Fibroblast of pulmonary artery (primary cell): ENCODE measurements at places on chromosomes 4 and X.

DNA sequence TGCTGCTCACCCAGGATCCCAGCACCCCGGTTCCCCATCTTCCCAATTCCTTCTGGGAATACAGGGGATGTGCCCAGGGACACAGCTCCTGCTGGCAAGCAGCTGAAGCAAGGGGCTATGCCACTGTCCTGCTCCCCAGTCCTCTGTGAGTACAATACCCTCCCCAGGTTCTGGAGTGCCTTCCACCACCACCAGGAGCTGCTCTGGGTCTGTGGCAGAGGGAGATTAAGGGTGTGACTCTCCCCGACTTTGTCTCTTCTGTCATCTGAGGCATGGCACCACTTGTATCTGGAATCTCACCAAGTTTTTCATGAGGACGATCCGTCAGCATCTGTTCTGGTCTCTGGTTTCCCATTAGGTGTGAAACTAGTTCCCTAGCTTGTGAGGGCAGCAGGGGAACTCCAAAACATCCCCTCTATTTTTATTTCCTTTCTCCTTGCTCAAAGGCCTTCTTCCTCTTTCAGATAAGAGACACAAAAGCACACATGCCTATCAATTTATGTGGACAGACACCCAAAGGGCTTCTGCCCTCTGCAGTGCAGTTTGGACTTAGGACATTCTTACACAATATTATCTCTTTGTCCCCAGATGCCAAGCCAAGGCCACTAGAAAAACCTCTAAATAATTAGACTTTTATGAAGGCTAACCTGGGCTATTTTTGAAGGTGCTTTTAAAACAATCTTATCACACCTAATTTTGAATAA is 26.8 kb downstream of the MGST2 start:
- no peak for DNase-seq

DNA sequence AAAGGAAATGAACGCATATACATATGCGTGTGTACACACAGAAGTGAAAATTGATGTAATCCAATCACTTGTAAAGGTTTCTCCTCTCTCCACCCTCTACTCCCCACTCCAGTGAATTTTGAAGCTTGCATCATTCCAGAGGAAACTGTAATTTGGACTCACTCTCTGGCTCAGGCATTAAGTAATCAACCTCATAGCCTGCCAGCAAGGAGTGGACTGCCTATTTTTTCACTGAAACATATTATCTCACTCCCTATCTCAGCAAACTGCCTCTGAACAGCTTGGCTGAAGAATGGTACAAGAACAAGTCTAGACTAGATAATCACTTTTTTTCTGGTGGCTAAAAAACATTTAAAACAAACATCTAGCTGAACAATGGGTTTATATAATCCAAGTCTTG is 124.2 kb downstream of the C4orf51 start:
- DNase-seq = peak; percentile 95

- DNase-seq = peak; percentile 1
Observed at GRCh38 chrX:17655211-17656034, 81.9 kb upstream of the SCML1 start.

GRCh38 chr4:5376015-5376414 is 324.7 kb downstream of the STK32B start:
- DNase-seq = no peak

DNA sequence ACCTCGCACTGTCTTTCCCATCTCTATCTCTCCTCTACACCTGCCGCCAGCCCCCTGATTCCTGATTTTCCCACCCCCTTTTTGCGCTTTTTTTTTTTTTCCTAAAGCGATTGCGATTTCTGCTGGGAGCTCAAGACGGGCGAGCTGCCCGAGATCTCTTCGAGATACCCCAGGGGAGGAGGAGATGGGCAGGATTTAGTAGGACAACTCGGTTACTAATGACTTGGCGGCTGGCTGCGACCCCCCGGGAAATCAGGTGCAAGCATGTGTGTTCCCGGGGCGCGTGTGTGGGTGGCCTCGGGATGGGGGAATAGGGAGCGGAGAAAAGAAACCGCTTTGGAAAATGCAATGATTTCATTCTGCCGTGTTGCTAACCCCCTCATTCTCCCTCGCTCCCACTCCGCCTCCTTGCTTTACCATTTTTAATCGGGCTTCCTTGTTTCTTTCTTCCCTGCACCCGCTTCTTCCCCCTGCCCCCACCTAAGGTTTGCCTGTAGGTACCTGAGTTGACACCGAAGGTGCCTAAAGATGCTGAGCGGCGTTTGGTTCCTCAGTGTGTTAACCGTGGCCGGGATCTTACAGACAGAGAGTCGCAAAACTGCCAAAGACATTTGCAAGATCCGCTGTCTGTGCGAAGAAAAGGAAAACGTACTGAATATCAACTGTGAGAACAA is 4.4 kb downstream of the SLITRK2 start:
- DNase-seq = no peak

DNA sequence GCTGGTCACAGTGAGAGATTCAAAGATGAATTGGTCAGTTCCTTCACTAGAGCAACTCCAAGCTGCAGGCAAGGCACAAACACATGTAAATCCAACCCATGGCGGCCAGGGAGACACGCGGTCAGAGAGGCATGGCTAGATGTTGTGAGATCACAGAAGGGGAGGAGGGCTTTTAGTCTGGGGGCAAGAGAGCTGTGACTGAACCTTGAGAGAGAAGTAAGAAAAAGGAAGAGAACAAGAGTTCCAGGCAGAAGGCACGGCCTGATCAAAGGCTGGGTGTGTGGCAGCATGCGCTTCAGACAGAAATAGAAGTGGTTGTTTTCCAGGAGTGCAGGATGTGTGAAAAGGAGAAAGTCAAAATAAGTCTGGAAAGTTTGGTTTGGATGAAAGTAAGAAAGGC is 15.9 kb downstream of the CCDC149 start:
- no peak for DNase-seq

- no peak for DNase-seq
Observed at GRCh38 chr4:184588893-184589292, 60.4 kb downstream of the CASP3 start.

DNA sequence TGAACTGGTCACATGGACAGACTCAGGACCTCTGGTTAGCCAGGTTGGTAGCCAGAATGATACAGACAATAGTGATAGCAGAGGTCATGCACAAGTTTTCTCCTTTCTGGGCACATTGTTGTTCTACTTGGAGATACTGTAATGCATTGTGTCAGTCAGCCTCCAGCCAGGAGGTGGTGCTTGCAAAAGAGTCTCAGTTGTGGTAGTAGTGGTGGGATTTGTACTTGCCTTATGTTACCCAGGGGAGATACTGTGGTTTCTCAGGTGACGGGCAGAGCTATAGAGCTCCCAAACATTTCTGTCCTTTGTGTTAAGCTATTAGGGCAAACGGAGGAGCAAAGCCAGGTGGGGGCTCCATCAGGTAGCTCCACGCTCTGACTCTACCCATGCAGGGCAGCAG is 190.5 kb downstream of the STPG2 start:
- DNase-seq = no peak

- no peak for DNase-seq
Observed at GRCh38 chrX:9503261-9503660, 38.4 kb downstream of the TBL1X start.

DNA sequence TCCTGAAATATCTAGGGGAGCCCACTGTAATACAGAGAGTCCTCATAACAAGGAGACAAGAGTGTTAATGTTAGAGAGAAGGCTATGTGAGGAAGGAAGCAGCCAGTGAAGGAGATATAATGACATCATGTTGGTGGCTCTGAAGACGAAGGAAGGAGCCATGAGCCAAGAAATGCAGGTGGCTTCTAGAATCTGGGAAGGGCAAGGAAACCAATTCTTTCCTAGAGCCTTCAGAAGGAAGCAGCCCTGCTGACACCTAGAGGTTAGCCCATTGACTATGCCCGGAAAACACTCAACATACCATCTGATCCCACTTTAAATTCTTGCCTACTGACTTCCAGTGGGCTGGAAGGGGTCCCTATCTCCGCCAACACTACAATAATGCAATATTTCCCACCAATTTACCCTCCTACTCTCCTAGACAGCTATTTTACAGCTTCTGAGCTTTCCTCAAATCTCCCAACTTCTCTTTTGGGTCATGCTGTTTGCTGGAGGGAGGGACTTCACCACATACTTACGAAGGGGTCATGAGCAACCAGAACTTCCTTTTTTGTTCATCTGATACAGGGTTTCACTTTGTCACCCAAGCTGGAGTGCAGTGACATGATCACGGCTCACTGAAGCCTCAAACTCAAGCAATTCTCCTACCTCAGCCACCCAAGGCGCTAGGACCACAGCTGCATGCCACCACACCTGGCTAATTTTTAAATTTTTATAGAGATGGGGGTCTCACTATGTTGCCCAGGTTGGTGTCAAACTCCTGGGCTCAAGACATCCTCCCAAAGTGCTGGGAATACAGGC is 25.2 kb upstream of the G3BP2 start:
- DNase-seq = no peak

DNA sequence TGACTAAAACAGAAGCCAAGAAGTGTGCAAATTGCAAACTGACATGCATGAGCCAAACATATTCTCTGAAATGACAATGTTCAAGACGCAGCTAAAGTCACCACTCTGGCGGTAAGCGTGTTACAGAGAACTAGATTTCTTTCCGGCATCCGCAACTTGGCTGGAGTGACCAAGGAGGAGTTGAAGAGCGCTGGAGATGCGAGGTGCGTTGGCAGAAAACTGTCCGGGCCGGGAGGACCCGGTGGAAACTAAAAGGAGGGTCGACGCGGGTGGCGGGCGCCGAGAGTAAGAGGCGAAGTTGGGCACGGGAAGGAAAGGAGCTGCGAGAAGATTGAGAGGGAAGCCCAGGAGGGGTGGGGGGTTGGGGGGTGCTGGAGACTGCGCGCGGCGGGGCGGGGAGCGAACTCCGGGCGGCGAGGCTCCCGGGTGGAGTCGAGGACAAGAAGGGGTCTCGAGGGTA is 807 bp downstream of the SEL1L3 start:
- peak; percentile 54 for DNase-seq

DNA sequence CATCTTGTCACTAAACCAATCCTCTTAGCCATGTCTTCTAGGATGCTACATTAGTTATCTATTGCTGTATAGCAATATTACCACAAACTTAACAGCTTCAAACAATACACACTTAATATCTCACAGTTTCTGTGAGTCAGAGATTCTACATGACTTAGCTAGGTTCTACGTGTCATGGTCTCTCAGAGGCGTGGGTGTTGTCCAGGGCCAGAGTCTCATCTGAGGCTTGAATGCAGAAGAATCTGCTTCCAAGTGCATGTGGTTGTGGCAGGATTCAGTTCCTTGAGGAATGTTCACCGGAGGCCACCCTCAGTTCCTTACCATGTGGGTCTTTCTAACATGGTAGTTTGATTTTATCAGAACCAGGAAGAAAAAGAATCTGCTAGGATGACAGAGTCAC is 26.4 kb downstream of the PPP1R2C start:
- peak; percentile 41 for DNase-seq

- DNase-seq = peak; percentile 93
Observed at GRCh38 chr4:86032476-86033022, 327.3 kb downstream of the MAPK10 start.

DNA sequence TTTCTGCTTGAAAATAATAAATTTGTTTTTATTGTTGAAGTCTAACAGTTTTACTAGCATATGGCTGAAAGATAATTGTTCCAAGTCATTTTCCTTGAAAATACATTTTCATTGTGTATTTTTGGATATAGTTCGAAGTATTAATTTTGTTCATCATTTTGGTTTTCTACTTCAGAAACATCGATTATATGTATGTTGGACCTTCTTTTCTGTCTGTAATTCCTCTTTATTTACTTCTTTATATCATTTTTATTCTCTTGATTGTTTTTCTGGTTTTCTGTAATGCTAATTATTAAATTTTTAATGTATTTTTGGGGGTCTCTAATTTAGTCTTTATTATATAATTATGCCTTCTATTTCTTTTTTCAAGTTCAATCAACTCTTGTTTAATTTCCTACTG is 407.1 kb upstream of the FRG1 start:
- peak; percentile 1 for DNase-seq

- peak; percentile 63 for DNase-seq
Observed at GRCh38 chrX:38561126-38561868, at the start of gene TSPAN7. Gene TSPAN7, plus strand, starts transcription at chrX:38561542. Its CDS starts 5 bp downstream, at chrX:38561547.

DNA sequence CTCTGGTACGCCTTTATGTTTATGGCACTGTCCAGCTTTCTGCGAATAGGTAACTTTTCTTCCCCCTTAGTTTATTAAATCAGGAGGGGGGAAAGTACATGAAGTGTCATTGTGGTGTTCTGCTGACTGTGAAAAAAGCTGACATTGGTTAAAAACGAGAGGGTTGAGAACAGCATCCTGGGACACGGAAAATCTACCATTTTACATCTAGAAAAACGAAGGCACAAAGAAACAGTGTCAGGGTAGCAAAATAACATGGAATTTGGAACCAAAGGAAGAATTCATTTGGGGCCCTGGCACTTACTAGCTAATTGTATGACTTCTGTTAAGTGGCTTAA is 1.2 kb upstream of the AMOT start:
- no peak for DNase-seq

- DNase-seq = no peak
Observed at GRCh38 chr4:57764856-57765255, 654.7 kb upstream of the IGFBP7 start.

DNA sequence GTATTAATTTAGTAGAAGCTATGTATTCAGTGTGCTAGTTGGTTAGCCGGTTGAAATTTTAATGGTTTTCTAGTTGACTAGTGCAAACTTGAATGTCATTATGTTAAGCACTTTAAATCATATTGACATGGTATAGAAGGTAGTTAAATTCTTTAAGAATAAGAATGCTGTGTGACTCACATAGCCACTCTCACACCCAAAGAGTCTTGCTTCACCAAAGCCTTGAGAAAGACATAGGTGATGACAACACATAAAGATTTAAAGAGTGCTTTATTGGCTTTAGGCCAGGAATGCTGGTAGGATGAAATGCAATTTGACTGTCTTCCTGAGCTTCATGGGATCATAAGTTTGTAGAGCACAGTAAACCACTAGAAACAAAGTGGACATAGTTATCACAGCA is 85.3 kb downstream of the DCAF8L2 start:
- DNase-seq = peak; percentile 75

DNA sequence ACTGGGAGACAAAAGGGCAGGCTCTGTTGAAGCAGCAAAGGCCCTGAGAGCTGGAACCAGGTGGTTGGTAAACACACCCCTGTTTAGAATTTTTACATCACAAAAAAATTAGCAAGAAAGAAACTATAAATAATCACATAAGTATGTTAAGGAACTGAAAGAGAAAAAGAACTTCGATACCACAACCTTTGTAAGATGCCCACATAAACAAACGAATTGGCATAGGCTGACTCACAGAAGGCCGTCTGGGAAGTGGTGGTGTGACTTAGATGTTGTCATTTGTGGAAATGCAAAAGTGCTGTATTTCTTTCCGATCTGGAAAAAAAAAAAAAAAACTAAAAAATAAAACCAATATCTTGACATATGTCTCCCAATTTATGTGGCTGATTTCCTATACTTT is 235.1 kb downstream of the USP46 start:
- DNase-seq = no peak

- DNase-seq = no peak
Observed at GRCh38 chr4:38313175-38313574, 350.8 kb upstream of the KLF3 start.

- DNase-seq = no peak
Observed at GRCh38 chr4:148270630-148271029, 171.6 kb downstream of the NR3C2 start.
